ENCODE measurements at places on chromosomes 6 and 20.

DNA sequence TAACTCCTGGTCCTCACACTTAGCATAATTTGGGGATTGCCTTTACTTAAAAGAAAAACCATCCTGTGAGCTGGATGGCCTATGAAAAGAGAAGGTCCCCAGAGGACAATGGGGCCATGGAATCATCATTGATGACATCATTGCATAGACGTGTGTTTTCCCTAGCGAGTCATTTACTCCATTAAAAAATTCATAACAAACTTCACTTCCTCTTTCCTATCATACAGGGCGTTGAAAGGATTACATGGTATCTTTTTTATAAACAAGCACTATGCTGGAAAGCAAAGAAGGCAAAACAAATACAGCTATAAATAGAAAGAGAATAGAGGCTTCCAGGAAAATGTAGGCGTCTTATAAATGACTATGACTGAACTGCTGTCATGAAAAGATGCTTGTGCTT is 11.3 kb upstream of the COL12A1 start:
- DNase-seq = no peak

- no peak for DNase-seq
Observed at GRCh38 chr6:40640599-40641227, 53.5 kb upstream of the LRFN2 start.

GRCh38 chr20:32562495-32562911 is 22.6 kb downstream of the NOL4L start:
- no peak for DNase-seq

- no peak for DNase-seq
Observed at GRCh38 chr6:125913864-125914351, 42.7 kb upstream of the HINT3 start.

DNA sequence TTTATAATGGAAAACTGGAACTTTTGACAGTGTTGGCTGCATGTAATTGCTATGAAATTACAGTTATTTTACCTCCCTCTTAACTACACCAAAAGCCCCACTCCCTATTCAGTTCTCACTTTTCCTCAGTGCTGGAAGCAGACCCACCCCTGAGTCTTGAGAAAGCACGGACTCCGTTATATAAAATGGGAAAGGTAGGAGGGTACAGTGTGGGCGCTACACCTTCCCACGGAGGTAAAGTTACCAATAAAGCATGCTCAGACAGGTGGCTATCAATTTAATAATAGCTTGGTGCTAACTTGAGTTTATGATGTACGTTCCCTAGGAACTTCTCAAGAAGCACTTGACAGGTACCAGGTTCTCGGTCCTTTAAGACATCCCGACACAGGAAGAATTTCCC is 59.0 kb downstream of the CLIC5 start:
- no peak for DNase-seq

DNA sequence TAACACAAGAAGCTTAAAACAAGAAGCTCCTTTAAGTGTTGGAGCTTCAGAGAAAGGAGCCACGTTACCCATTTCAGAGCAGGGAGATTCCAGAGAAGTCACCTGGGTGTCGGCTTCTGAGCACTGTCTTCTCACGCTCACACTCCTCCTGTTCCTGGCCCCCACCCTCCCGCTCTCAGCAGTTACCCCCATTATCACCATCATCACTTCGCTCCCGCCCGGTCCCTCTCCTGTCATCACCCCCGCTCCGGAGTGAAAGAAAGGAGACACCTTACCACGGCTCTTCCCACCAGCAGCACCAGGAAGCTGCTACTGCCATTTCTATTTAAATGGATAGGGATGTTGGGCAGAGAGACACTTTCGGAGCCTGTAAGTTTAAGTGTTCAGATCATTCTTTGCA is 123.9 kb downstream of the GMPR start:
- no peak for DNase-seq

DNA sequence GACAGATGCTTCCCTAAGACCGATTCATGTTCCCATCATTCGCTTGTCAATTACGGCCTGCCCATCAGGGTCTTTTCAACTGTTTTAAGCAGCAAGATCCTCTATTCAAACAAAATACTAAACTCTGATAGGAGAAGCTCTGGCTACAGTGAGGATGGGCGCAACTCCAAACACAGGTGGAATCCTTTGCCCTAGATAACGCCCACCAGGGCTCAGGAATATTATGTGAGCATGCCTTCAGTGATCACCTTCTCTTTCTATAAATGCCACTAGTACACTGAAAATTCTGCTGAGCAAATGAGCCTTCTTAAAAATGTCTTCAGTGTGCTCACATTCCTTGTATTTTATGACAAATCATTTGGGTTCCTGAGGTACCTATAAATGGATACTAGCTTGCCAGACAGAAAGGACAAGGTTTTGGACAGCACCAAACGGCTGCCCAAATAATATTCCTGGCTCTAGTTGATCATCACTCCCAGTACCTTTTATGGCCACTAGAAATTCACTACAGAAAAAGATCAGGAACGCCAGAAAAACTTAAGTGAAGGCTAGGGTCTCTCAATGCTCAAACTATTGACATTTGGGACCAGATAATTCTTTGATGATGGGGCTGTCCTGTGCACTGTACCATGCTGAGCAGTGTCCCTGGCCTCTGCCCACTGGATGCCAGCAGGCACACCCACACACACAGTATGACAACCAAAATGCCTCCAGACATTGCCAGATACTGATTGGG is 13.1 kb downstream of the ZNF217 start:
- DNase-seq = no peak

DNA sequence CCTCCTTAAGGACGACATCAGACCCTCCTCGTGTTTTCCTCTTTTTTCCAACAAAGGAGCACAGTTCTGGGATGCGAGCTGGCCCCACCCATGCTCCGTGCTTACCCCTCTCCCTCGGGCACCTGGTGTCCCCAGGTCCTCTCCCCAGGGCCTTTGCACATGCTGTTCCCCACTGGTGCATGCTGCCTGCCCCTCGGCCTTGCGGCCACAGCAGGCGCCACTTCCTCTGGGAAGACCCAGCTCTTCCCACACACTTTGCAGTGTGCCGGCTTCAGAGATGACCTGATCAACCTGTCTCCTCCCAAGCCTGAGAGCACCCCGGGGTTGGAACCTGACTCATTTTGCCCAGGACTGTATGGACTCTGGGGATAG is 39.8 kb downstream of the GNAS-AS1 start:
- DNase-seq = no peak

- no peak for DNase-seq
Observed at GRCh38 chr6:28615955-28616747, 90.5 kb downstream of the GPX5 start.

- no peak for DNase-seq
Observed at GRCh38 chr6:3364391-3364790, 92.5 kb downstream of the SLC22A23 start.

- no peak for DNase-seq
Observed at GRCh38 chr6:140779341-140779740, 1353.4 kb upstream of the GJE1 start.

DNA sequence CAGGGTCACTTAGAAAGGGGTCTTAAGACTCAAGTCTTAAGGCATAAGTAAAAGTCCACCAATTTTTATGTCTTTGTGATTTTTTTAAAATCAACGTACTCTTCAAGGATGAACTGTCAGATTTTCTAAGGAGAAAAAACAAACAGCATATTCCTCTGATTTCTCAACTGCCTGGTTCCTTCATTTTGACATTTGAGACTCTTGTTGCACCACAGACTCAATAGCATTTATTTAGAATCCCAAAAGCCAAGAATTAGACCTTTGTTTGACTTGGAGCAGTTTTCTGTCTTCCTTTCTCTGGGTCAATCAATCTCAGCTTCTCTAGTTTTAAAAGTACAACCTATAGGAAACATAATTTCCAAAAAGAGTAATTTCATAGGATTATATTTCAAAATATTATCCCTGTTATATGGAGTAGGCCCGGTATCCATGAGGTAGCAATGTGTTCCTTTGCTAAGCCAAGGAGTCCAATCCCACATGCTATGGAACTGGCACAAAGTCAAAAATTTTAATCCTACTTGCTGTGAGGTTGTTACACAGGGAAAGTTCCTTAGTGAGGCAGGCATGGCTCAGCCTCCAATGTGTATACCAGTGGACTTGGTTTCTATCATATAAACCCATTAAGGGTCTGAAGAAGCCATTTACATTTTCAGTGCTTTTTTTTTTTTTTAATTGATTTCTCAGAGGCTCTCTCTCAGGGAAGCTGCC is 405.7 kb downstream of the KIF16B start:
- DNase-seq = no peak

DNA sequence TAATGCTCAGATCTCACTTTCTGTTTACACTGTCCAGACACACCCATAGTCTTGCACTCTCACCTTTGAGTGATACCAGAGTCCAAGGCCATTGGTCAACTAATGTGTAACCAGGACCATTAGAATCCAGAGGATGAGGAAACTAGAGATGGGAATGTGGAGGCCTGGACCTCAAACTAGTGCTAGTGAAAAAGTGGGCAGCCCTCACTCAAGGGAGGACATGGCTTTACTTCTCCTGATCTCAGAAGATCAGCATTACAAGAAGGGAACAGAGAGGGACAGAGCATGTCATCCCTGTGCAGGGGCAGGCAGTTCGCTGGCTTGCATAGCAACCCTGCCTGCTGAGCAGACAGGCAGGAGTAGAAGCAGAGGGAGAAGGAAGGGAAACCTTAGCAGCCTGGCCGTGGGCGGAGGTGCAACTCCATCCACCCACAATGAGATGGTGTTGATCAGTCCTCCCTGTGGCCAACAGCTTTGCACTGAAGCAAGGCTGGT is 22.6 kb upstream of the XRN2 start:
- DNase-seq = no peak

DNA sequence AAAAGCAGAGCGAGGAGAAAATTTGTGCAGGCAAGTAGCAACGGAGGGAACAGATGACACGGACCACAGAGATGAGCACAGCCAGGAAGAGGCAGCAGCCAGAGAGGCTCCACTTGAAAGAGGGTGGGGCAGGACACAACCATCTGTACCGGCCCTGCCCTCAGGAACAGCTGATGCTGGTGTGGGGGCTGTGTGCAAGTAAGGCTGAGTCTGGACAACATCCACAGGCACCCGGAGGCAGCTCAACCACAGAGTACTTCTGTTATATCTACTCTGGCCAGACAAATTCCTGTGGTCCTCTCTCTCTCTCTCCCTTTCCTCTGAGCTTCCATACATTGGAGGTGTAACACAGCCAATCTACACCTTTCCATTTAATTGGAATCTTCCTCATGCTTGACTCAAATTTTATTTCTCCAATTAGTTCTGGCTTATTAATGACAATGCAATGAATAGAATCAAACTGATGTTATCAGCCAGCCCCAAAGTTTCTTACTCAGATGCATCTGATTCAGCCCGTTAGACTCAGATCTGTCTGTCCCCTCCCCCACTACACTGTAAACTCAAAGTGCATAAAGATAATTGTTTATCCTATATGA is 24.9 kb downstream of the KIF13A start:
- peak; percentile 86 for DNase-seq

- no peak for DNase-seq
Observed at GRCh38 chr6:157460182-157460999, 79.4 kb downstream of the ZDHHC14 start.

GRCh38 chr6:42197555-42198362 is 3.0 kb upstream of the GUCA1B start:
- DNase-seq = no peak

GRCh38 chr6:12288211-12288618 is 1.9 kb upstream of the EDN1 start:
- DNase-seq = no peak

GRCh38 chr6:111970426-111970825 is 83.5 kb upstream of the CCN6 start:
- DNase-seq = no peak

GRCh38 chr6:72389698-72390097 is 232.2 kb upstream of the KCNQ5 start:
- no peak for DNase-seq

DNA sequence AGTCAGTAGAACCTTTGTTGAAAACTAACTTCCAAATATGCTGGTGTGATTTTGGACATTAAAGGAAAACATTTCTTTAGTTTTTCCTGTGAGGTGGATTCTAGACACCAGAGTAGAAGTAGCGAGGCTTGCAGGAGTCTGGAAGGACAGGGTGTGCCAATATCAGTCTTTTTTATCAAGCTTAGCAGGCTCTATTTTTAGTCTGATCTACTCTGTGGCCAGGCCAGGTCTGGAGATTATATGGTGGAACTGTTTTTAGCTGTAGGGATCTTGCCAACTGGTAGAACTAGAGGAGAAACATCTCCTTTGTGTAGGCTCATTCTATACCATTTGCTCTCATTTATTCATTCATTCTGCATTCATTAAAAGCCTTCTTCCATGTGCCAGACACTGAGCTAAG is 42.7 kb downstream of the LRP11 start:
- DNase-seq = no peak
